ENCODE measurements at places on chromosomes 6 and 20.

- no peak for DNase-seq
Observed at GRCh38 chr6:116090251-116090650, 10.4 kb upstream of the NT5DC1 start.

- no peak for DNase-seq
Observed at GRCh38 chr20:5811746-5812145, 61.5 kb downstream of the SHLD1 start.

GRCh38 chr20:33022694-33023438 is 8.6 kb upstream of the BPIFB6 start:
- no peak for DNase-seq

GRCh38 chr20:36541768-36542488 is 609 bp downstream of the MYL9 start:
- no peak for DNase-seq

- no peak for DNase-seq
Observed at GRCh38 chr6:92043777-92044176, 1375.6 kb downstream of the EPHA7 start.

- no peak for DNase-seq
Observed at GRCh38 chr6:20931093-20931492, 396.8 kb downstream of the CDKAL1 start.

- no peak for DNase-seq
Observed at GRCh38 chr6:73460056-73460455, 1.5 kb upstream of the MTO1 start.

DNA sequence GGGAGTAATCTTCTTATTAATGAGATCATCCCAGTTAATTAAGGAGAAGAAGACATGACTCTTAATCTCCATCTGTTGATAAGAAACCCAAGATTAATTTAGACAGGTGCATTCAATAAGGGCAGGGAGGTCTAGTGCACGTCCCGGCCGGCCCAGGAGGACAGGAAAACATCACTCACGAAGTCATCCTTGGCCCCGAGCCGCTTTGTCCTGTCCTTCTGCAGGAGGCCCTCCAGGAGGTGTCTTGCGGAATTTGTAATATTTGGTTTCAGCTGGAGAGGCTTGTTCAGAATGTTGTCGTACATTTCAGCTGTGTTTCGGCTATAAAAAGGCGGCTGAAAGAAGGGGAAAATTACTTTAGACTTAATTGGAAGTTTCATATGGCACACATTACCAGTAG is 118.4 kb upstream of the SLC2A12 start:
- DNase-seq = no peak

DNA sequence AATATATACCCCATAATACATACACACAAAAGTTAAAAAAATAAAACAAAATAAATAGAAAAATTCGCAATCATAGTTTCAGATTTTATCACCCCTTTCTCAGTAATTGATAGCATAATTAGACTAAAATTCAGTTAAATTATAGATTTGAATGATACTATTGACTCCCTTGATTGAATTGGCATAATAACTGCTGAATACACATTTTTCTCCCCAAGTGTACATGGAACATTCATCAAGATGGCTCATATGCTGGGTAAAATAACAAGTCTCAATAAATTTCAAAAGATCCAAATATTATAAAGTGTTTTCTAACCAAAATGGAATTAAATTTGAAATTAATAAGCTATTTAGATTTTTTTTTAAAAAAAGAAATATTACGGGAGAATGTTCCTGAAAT is 616.1 kb downstream of the MAFB start:
- DNase-seq = no peak

DNA sequence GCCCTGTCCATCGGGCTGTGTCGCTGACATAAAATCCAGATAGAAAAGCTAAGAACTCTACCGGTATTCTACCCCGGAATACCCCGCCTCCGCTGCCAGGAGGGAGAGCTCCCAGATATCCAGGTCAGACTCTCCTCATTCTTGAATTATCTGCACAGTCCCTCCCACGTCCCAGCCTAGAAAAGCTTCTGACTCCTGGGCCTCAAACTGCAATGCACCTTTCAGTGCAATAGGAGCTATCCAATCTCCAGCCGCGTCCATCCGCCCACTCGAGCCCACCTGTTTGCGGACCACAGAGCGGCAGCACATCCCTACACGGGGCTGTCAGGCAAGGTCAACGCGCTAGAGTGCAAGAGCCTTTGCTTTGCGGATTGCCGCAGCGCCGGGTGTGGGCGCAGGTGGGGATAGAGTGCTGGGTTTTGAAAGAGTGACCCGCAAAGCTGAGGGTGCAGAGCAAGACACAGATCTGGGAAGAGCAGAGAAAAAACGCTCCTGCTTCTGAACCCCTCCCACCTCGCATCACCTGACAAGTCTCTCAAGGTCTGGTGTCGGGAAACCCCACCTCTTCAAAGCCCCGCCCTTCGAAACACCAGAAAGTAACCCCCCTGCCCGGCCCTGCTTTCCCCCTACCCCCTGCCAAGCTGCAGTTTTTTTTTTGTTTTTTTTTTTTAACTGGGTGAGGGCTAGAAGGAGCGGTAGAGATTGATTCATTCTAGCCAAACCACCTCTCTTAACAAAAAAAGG is 1.3 kb downstream of the TAPBP start:
- no peak for DNase-seq

GRCh38 chr6:87529221-87529620 is 56.4 kb downstream of the SLC35A1 start:
- no peak for DNase-seq

DNA sequence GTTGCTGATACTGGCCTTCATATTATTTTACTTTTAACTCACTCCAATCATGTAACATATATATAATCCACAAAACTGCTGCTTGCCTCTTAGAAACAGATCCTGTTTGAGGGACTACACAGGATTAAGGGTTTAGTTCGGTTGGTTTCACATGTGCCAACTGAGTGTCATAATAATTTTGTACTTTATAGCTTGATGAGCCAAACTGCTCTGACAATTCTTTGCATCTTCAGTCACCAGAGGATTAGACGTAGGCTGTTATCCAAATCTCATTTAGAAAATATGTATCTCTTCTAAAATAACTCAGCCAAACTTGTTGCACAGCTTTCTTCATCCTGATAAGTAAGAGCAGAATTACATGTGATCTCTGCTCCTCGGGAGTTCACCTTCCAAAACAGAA is 643.6 kb upstream of the PTCHD4 start:
- DNase-seq = no peak

GRCh38 chr6:16546861-16547260 is 214.4 kb downstream of the ATXN1 start:
- DNase-seq = no peak

- DNase-seq = no peak
Observed at GRCh38 chr6:33082702-33083101, 6.9 kb downstream of the HLA-DPB1 start.

GRCh38 chr20:47708140-47708807 is 77.0 kb downstream of the SULF2 start:
- no peak for DNase-seq

DNA sequence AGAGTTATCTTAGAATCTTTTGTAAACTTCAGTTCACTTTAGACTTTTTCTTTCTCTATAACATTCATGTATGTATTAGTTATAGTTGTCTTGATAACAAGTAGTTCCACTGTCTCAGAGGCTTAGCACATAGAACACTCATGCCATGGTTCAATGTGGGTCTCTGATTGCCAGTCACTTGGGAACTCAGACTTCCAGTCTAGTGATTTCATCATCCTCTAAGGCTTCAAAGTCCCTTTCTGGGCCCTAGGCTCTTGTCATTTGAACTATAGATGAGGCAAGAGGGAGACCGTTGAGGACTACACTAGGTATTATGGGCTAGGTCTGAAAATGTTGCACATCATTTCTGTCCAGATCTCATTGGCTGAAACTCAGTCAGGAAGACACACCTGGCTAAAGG is 8.4 kb upstream of the EEF1E1 start:
- DNase-seq = no peak

GRCh38 chr6:119205911-119206618 is 127.6 kb upstream of the FAM184A start:
- no peak for DNase-seq

DNA sequence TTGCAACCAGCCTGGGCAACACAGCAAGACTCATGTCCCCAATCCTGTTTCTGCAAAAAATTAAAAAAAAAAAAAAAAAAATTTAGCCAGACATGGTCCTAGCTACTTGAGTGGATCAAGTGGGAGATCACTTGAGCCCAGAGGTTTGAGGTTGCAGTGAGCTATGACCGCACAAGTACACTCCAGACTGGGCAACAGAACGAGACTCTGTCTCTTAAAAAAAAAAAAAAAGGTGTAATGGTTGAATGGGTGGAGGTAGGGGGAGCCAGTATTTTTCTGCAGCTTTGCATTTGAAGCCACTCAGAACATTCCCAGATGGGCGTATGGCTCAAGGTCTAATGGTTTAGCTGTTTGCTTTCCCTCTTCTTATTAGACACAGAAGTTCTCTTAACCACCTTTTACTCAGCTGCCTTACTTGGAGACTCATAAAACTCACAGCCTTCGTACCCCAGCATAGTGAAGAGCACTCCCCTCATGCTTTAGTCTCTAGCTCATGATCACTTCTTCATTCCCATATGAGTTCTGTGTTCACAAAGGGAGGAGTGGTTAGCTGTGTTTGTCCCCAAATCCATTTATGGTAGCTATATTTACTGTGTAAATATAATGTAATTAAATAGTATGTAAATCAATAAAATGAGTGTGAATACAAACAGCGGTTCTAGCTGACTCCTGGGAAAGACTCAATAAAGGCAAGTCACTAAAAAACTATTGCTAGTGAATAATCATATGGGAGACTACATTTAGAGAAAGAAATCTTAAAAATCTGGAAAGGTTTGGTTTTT is 9.0 kb downstream of the FKBP1A start:
- no peak for DNase-seq

DNA sequence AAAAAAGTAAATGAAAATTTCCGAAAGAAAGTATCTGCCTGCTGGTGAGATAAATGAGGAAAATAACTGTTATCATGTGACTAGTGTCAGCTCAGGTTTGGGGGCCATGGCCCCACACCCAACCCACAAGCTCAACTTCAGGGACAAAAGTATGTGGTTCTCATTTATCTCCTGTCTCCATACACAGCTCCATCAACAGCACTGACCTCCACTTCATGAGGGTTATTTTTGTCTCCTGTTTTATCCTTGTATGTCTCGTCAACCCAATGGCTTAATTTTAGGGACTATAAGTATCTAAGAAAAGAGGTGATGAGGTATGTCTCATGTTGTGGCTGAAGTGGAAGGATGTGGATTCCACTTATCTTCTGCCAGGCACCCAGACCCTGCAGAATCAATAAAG is 271.6 kb upstream of the RIN2 start:
- DNase-seq = no peak

GRCh38 chr6:163626073-163626867 is 211.8 kb downstream of the QKI start:
- DNase-seq = no peak

DNA sequence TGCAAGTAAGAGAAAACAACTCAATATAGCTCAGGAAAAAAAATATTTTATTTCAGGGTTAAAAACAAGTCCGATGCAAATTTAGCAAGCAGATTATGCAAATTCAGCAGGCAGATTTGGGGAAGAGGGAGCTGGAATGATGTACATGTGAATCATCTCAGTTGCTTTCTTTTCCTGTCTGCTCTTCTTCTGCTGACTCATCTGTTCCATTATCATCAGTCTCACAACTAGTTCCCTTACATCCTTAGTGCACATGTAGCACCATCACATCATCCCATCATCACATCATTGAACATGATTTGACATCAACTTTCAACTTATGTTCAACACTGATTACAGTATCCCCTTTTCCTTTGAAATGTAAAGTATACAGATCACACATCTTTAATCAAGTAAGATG is 11.5 kb upstream of the DEFB113 start:
- DNase-seq = no peak

- DNase-seq = no peak
Observed at GRCh38 chr6:16487996-16488674, 249.7 kb downstream of the GMPR start.
